ENCODE measurements at places on chromosomes 12 and 14.

DNA sequence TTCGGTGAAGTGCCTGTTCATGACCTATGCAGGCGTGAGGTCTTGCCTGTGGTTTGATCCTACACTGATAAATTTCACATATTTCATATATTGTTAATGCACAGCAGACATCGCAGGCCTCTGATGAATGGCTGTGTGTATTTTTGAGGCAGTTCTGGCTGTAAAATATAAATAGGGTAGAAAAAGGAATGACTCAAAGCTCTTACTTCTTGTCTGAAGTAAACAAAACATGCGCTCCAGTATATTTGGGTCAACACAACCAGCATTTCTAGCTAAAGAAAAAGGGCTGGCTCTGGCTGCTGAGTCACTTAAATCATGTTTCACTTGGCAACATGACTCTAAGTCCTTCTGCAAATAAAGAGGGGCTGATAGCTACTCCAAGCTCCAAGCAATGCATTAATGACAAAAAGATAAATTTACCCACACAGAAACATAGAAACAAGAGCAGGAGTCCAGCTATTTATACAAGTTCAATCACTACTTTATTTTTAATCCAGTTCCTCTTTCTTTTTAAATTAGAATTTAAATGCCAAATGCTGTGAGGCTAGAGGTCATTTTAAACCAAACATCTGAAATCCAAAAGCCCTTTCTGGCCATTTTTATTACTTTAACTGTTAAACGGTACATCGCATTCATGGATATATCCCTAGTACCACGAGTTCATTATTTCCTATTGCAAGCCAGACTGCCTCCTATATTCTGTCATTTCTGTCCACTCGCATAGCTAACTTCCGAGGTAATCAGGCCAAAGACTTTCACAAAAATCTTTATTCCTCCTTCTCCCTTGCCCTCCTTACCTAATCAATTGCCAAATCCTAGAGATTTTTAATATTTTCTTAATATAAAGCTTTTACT, 54.3 kb upstream of the TMCC3 start:
- no peak for DNase-seq

DNA sequence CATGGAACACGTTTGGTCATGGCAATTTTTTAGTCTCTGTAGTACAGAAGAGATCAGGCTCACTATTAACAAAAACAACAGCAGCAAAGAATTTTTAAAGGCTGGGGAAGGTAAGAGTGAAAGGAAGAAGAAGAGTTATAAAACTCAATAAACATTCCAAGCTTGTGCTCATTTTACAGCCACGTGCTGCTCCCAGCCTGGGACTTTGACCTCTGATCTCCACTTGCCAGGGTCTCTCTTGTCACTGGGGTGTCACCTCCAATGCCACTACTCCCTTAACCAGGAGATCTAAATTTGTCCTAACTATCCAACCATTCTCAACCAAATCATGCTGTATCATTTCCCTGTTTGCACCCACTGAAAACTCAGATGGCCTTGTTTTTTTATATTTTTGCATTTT, 605.1 kb downstream of the VRK1 start:
- DNase-seq = no peak

DNA sequence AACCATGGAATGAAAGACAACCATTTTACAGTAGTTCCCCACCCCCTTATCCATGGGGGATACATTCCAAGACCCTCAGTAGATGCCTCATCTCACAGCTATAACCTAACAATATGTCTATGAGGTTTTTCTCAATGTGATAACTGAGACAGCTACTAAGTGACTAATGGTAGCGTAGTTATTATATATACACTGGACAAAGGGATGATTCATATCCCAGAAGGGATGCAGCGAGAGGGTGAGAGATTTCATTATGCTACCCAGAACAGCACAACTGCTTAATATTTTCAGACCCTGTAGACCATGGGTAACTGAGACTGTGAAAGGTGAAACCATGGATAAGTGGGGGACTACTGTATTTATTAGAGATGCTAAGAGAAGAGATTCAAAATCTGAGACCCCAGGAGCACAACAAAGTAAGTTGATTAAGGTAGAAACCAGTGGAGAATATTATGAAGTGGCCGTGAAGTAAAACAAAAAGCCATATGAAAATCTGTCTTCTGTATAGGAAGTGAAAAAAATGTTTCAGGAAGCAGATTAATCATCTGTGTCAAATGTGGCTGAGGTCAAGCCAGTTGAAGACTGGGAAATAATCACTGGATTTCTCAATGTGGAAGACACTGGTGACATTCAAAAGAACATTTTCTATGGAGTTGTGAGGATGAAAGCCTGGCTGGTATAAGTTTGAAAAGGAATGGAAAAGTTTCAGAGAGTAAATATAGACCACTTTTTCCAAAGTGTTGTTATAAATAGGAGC, 77.2 kb downstream of the RPL10L start:
- no peak for DNase-seq

- DNase-seq = no peak
These were observed 191.5 kb downstream of the SLC5A8 start for GRCh38 chr12:101018540-101018939.

DNA sequence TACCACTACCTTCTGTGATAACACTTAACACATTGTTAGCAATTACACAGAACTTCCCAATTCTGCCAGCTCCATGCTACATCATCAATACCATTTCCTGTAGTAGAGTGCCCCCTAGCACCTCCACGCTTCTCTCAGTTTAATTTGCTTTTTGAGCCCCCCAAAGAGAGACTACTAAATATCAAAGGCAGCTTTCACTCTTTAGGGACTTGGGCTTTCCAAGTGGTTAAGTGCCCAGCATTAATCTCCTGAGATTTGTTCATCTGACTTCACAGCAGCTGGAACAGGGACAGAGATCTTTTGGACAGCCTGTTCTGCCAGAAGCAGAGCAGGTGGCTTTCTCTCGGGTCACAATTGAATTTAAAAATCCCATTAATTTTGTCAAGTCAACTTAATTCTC, 954.9 kb downstream of the DIO2 start:
- no peak for DNase-seq

DNA sequence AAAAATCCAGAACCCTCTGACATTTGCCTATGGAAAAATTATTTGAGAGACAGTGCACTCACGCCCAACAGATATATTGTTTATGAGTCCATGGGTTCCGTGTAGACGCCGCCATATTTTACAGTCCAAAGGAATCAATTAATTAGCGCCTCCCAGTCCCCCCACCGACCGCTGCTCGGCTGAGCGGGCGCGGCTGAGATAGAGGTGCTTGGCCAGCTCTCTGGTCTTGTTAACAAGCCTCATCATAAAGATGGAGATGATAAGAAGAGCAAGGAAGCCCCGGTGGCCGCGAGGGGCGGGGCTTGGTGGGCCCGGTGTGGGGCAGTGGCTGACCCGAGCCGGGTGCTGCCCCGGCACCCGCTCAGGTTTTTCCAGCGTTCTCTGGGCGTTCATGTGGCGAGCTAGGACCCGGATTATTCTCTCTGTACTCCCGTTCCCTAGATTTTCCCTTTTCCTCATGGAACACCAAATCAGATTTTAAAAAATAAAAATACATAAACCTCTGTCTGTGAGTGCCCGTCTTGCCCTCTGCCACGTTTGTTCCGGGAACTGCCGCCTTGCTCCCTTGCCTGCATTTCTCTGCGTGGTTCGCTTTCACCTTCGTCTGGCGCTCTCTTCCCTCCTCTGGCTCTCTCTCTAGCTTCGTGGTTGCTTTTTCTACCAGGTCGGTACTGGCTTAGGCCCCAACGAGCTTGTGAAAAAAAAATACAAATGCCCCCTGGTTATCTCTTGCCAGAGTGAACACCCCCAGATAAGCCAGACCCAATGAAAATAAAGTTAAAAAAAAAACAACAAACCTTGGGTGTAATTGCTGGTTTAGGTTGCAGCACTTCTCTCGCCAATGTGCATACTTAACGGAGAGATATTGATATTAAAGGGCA, 9.0 kb downstream of the HOXC12 start:
- no peak for DNase-seq

DNA sequence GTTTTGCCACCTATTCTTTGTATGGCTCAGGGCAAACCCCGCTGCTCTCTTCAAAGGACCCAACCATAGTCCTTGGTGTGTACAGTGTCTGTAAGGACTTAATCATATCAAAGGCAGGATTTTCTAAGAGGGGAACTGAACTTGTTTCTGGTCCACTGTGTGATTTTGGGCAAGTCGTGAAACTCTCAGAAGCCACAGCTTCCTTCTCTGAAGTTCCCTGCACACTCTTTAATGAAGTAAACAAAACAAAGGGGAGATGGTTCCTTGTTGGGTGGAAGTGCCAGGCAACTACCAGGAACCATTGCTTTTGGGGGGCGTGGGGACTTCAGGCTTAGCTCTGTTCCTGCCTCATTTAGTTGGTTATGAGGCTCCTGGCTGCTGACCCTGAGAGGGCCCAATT, 152.4 kb downstream of the VRK1 start:
- no peak for DNase-seq

DNA sequence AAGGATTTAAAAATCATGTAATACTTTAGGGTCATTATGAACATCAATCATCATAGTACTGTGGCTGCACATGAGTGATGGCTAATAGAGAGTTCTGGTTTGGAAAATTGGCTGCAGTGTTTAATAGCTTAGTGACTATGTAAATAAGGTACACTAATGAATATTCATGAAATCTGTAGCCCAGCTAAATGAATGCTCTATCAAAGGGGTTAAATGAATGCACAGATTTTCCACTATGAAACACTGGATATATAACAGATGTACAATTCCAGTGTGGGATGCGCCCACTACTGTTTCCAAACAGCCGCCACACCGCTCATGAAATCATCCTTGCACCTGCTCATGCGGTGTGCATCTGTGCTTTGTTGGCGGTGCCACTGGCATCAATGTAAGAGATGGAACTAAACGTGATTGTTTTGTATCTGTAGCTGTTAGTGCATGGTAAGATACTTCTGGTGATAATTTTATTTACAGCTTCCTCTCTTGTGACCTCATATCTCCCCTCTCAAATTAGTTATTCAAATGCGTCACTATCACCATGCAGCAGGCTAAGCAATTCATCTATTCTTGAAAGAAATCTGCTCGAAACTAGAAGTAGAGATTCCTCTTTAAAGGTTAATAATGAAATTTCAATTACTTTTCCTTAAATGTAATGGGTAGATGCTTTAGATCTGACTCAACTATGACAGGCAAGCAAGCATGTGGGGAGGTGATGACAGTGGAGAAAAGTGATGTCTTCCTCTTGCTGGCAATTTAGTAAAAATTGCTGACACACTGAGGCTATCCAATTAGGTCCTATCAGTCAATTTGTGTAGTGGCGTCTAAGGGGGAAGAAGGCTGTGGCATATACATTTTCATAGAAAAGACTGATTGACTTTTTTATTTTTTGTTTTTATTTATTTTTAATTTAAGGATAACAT, 433.6 kb downstream of the AEBP2 start:
- DNase-seq = no peak

GRCh38 chr12:46253544-46254162, 15.2 kb downstream of the SLC38A1 start:
- DNase-seq = no peak

- DNase-seq = no peak
These were observed 100.8 kb downstream of the TAOK3 start for GRCh38 chr12:118271770-118272417.

DNA sequence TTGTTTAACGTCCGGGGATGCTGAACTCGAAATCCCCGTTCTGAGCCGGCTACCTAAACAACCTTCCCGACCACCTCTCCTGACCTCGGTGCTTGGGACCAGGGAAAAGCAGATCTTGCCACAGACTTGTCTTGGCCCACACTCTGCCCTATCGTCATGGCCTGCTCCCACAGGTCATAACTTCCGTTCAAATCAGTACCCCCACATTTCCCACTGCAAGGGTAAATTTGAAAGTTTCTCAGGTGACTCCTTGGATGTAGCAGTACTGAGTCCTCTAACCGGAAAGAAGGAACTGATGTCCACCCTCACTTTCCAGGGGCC, 612 bp upstream of the RBM23 start:
- no peak for DNase-seq

- no peak for DNase-seq
These were observed 2.2 kb downstream of the DACT1 start for GRCh38 chr14:58639842-58640484.

GRCh38 chr12:11836282-11837151, 187.0 kb downstream of the ETV6 start:
- DNase-seq = peak; percentile 63

DNA sequence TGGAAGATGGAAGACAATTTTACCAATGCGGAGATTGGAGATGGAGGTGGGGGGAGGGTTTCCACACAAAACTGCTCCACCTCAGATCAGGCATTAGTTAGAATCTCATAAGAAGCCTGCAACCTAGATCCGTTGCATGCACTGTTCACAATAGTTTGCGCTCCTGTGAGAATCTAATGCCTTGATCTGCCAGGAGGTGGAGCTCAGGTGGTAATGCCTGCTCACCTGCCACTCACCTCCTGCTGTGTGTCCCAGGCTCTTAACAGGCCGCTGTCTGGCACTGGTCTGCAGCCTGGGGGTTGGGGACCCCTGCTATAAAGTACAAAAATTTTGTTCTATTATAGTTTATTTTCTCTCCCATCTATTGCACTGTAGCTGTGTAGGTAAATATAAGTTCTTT, 84.9 kb upstream of the FOXG1 start:
- DNase-seq = no peak

- no peak for DNase-seq
These were observed 37.7 kb downstream of the DIP2B start for GRCh38 chr12:50542448-50542847.

DNA sequence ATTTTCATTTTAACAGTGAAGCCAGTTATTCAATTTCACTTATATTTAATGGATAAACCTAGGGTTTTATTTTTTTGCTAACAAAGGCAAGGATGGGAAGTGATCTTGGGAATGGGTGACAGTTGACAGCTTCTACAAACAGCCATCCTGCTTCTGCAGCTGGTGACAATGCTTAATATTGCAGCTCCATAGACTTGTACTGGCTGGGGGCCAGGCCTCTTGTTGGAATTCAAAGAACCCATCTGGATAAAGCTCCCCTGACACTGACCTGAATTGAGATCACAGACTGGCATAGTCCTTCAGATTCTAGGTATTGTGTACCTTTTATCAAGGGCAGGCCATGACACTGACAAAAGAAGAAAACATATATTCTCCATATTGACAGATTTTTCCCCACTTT, 664.6 kb upstream of the FOXG1 start:
- no peak for DNase-seq

DNA sequence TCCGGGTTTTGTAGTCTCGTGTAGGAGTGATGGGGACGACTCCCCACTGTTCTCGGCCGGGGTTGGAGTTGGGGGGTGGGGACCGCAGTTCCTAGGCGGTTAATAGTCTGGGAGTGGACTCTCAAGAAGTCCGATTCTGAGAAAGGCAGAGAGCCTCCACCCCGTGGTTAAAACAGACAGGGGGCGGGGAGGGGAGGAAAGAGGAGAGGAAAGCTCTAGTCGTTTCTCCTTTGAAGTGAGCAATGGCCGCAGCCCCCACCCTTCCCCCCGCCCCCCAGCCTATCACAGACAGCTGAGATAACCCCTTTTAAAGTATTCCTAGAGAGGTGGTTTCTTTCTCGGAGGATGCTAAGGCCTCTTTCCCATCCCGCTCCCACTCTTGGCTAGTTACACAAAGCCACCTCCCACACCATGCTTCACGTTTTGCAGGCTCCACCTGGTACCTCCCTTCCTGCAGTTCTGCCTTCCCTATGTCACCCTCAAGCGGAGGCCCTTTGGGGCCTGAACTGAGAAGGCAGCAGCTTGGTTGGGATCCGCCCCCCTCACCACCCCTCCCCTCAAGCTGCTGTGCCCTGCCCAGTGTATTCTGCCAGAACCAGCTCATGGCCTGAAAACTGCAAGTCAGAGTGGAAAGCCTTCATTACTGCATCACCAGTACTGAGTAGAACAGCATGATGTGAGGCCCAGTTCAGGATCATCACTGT, 853 bp downstream of the USP5 start:
- peak; percentile 77 for DNase-seq
